CD4-positive, alpha-beta T cell treated with Interleukin-1 beta for 1 hour (primary cell): ENCODE measurements at places on chromosomes 13 and 19.

DNA sequence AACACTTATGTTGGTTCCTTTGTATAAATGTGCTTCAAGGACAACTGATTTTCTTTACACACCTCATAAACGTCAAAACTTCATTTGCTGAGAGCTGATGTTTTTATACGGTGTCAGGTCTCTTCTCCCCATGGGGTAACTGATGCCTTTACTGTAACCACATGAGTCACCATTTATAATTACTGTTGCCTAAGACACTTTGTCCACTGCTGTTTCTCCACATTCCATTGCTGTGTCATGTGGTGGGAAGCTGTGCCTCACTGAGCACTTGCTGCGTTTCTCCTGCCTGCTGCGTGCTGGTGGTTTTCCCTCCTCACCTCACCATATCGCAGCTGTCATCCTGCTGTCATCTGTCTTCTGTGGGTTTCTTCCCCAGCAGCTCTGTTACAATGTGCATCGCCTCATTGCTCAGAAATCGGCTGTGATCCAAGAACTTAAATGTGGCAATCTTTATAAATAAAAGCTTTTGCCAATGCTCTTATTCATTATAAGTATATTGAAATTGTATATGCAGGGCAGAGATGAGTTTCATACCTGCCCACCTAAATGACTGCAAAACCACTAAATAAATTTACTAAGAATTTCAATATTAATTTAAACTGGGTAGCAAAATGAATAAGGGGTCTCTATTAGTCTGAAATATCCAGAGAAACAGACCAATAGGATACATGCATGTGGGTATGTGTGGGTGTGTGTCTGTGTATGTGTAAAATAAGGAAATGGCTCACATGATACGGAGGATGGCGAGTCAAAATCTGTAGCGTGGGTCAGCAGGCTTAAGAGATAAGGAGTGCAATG, 547.0 kb upstream of the SLITRK5 start:
- no peak for DNase-seq

- DNase-seq: no peak
These were observed 8.0 kb downstream of the POP4 start for GRCh38 chr19:29614046-29614445.

DNA sequence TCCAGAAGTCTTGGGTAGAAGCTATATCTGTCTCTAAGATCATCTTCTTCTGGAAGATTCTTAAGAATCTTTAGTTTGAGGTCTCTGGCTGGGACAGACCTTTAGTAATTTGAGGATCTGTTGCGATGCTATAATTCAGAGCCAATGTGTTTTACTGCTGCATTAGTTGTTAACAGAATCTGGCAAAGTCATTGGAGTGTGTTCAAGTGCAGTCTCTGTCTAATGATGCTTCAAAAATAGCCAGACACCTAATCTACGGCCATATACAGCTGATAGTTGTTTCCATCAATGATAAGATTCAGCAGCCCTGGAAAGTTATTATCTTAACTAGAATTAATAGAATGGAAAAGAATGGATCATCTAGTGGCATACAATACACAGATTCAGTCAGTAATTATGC, 72.6 kb downstream of the CDK8 start:
- no peak for DNase-seq

- DNase-seq: no peak
These were observed 312.1 kb upstream of the PCDH20 start for GRCh38 chr13:61727767-61728166.

DNA sequence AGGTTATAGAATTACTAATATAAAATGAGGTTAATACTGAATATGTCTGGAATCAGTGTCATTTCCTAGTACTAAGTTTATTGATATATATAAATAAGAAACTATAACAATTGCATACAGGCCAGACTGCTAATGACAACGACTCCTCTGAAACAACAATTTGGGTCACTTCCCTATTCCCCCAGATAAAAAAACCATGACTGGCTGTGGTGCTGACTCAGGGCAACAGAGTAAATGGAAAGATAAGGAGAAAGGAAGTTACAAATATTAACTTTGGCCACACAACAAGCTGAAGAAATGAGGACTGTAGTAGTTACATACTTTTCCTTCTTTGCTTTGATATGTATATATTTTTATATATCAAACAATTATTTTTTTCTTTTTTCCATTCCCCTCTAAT, 263.7 kb upstream of the PCDH9 start:
- no peak for DNase-seq
